ENCODE measurements at places on chromosomes 3 and 15.

- no peak for DNase-seq
Measured at GRCh38 chr15:70772402-70772801, 9.0 kb upstream of the UACA start.

DNA sequence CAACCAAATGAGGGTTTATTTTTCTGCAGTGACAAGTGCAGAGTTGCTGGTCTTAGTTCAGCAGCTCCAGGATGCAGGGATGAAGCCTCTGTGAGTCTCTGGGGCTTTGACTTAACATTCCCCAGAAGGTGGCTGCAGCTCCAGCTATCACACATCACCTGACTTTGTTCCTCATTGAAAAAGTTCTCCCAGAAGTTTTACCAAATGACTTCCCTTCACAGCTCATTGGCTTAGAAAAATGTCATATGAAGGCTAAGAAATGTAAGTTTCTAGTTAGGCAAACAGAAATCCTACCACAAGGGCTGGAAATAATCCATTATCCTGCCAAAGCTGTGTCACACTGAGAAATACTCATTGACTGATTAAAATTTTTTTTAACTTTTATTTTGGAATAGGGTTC, 184.9 kb downstream of the MINAR1 start:
- no peak for DNase-seq

- DNase-seq: no peak
Measured at GRCh38 chr3:23894254-23895061, 22.3 kb downstream of the NKIRAS1 start.

DNA sequence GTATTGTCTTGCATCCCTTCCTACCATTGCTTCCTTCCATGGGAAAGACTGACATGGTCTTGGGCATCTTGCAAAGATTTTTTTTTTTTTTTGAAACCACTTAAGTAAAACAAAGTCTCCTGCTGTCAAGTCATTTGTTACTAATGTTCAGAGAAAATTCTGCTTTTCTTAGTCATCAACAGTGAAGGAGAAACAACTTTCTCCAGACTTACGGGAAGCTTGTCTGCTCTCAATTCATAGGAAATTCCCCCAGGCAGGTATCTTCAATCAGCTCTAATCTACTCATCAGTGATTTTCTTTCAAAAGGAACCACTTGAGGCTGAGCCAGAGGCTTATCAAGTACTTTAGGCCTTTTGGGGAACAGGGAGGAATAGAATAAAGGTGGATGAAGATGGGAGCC, 15.9 kb upstream of the DRD3 start:
- DNase-seq: no peak

GRCh38 chr3:8313560-8314267, 187.9 kb upstream of the LMCD1 start:
- no peak for DNase-seq

Measured in urothelium cell line (cell line).